ENCODE measurements at places on chromosomes 6 and 20. TPM values are rescaled to one million over a fixed set of nuclear protein-coding genes. Genes with fewer than 3 reads are reported as not detected.

RSPO3 gene
- 53.9 TPM for total RNA-seq

DNA sequence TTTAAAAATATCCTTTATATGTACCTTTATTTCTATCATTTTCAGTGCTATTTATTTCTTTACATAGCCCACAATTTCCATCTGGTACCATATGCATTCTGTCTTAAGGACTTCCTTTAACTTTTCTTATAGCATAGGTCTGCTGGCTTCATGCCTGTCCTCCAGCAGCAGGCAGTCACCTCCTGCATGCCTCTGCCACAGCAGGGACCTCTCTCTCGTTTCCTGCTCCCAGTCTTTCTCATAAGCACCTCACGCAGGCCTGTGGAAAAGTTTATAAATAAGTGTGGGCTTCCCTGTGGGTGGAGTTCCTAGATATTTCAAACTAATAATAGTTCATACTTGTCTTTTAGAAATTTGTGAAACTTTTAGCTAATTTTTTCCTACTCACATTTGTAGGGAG, 133.9 kb downstream of the KCNQ5 start:
- peaks cover 49% of the 10 kb centered on the region for H3K4me1 ChIP-seq
- no peak overlapping the region for H3K4me3 ChIP-seq
- peak overlapping the region; percentile 19 for H3K27ac ChIP-seq
- no peaks in the 10 kb centered on the region for H3K27me3 ChIP-seq
- no peaks in the 10 kb centered on the region for H3K36me3 ChIP-seq
- no peak for DNase-seq

PSMB8 gene
- 0.42 TPM for total RNA-seq

- H3K27ac ChIP-seq, result no peak overlapping the region
- no peak overlapping the region for H3K4me3 ChIP-seq
- DNase-seq, result no peak
- no peaks in the 10 kb centered on the region for H3K27me3 ChIP-seq
- no peaks in the 10 kb centered on the region for H3K36me3 ChIP-seq
These were observed 96.1 kb downstream of the FOXO3 start for GRCh38 chr6:108656836-108657235.

DNA sequence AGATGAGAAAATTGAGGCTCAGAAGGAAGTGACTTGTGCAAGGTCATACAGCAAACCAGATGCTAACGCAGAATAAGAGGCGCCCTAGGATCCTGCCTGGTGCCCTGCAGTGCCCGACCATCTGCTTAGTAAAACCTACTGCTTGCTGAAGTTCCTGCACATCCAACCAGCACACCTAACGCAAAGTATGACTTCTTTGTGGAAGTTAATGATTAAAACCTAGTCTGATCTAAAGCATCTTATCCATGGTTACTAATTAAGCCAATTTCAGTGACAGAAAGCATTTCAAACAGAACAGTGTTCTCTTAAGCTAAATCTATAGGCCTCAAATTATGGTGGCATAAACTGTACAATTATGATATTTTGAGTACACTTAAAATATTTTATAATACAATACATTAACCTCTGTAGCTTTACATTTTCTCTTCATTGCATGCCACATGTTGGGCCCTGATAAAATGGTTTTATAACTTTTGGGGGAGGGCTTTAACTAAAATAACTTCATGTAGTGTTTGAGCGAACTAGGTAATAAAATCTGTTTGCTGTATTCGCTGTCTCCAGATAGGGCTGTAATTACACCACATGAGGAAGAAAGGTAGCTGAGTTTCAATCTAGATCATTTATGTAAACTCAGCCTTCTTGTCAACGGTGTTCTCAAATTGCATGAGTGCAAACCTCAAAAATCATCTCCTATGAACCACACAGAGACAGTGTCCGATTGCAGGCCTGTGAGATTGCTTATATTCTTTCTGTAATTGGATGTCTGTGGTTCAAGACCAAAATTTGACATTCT, 37.5 kb upstream of the BEND3 start:
- no peaks in the 10 kb centered on the region for H3K36me3 ChIP-seq
- no peak for DNase-seq
- no peaks in the 10 kb centered on the region for H3K4me1 ChIP-seq
- no peak overlapping the region for H3K27ac ChIP-seq

GPLD1 gene
- total RNA-seq, result 1.1 TPM

GRCh38 chr20:10578607-10579006, 95.2 kb downstream of the JAG1 start:
- peaks cover 10% of the 10 kb centered on the region for H3K4me1 ChIP-seq
- no peaks in the 10 kb centered on the region for H3K27me3 ChIP-seq
- no peak overlapping the region for H3K27ac ChIP-seq
- H3K4me3 ChIP-seq, result no peak overlapping the region
- no peaks in the 10 kb centered on the region for H3K36me3 ChIP-seq
- DNase-seq, result no peak

DNA sequence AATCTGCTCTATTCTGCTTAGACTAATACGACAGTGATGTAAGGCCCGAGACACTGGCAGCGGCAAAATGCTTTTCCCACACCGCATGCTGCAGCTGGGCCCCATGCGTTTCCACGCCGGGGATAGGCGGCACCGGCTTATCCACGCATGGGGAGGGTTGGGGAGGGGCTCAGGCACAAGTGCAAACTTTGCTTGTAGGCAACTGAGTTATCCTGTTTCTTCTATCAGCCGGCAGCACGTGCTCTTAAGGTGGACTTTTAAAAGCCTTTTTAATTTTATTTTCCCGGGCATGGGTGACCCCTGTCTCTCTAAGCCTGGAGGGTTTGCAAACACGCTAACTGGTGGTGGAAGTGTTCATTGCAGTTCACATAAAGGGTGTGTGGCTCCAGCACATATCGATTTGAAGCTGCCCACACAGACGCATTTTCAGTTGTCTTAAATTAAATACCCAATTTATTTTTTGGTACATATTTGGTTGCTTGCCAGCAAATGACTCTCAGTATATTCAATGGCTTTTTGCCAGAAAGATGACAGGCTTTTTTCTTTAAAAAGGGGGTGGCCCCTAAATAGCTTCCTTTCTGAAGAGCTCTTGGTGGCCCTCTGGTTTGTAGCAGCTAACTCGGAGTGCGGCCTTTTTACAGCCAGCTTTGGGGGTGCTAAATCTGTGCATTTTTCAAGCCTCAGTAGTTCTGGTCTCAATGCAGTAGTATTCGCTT, 561.8 kb upstream of the AGPAT4 start:
- H3K27me3 ChIP-seq, result no peaks in the 10 kb centered on the region
- peak; percentile 3 for DNase-seq
- H3K36me3 ChIP-seq, result no peaks in the 10 kb centered on the region
- H3K4me1 ChIP-seq, result peaks cover 23% of the 10 kb centered on the region

- H3K4me1 ChIP-seq, result no peaks in the 10 kb centered on the region
- H3K36me3 ChIP-seq, result no peaks in the 10 kb centered on the region
- no peak within 1 kb of the TSS for H3K4me3 ChIP-seq
- no peak for DNase-seq
These were observed at the start of gene TREM2 for GRCh38 chr6:41162687-41163418. TREM2 (minus strand) TSS chr6:41163116; CDS start chr6:41163082, 34 bp downstream.

DNA sequence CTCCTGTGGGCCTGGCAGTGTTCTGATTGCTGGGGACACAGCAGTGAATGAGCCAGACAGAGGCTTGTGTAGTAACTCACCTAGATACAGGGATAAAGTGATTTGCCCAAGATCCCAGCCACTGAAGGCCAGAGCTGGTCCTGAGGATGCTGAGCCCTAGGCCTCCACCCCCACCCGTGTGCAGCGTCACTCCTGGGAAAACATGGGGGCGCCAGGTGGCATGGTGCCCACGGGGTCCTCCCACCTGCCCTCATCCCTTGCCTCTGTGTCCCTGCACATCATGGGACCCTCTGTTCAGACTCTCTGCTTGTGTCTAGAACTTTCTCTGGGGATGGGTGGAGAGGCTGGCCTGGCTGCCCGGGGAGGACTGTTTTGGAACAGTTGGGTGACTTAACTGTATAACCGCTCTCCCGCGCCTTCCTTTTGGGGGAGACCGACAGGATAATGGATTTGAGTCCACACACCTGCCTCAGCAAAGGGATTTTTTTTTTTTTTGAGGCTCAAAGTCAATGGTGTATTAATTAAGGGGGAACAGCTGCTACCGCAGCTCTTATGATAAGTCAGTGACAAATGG, 19.6 kb downstream of the LEMD2 start:
- no peak overlapping the region for H3K27ac ChIP-seq
- H3K4me1 ChIP-seq, result no peaks in the 10 kb centered on the region
- H3K4me3 ChIP-seq, result no peak overlapping the region

DNA sequence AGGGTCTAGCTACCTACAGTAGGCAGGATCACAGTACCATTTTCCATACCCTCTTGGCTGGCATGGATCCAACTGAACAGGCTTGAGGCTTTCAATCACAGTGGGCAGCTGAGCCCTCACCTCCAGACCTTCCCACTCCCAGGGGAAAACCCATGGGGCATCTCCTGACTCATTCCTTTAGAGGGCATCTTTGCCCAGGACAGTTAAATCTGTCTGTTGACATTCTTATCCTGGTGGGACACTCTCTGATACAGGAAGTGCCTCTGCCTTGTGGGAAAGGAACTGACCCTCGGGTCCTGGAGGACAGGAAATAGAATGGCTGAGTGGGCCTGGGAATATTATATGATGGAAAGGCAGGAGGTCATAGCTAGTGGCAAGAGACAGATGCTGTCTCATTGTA, 10.2 kb upstream of the EPB41L1 start:
- H3K36me3 ChIP-seq, result no peaks in the 10 kb centered on the region
- no peaks in the 10 kb centered on the region for H3K27me3 ChIP-seq
- no peak overlapping the region for H3K27ac ChIP-seq
- H3K4me3 ChIP-seq, result no peak overlapping the region

DNA sequence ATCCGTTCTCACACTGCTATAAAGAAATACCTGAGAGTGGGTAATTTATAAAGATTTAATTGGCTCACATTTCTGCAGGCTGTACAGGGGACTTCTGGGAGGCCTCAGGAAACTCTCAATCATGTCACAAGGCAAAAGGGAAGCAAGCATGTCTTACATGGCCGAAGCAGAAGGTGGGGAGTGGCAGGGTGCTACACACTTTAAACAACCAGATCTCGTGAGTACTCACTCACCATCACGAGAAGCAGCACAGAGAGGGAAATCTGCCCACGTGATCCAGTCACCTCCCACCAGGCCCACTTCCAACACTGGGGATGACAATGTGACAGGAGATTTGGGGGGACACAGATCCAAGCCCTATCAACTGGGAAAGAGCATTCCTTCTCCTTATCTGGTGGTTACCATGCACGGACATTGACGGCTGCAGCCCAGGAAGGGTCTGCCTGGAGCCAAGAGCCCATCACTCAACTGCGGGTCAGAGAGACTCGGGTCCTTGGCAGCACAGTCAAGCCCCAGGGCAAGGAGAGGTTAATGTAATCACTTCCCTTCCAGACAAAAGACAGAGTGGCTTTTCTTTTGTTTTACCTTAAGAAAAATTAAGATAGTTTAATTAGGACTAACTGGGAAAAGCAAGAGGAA, 112.3 kb upstream of the CST7 start:
- H3K4me1 ChIP-seq, result peaks cover 10% of the 10 kb centered on the region
- no peak overlapping the region for H3K27ac ChIP-seq
- no peak overlapping the region for H3K4me3 ChIP-seq
- H3K36me3 ChIP-seq, result no peaks in the 10 kb centered on the region

DNA sequence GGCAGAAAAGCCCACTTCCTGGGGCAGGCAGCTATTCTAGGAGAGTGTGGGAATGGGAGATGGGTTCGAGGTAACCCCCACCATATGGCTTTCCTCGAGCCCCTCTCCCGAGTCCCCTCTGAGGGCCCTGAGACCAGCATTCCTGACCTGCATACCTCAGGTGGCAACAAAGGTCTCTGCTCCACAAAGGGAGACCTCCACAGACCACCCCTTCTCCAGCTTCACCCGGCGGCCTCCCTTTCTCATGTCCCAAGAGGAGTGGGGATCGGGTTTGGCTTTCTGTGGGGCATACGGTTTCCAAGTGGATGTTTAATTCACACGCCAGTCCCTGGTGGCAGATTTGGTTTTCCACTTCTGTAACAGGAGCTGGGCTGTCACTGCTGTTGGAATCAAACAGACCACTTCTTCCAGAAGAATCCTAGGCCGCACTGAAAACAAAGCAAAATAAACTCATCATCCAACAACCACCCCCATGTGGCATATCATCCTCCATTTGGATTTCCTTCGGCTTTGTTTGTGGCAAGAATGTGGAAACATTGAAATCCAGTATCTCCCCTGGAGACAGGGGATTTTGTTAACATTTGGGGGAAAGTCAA, 83.2 kb downstream of the DLL1 start:
- H3K4me3 ChIP-seq, result no peak overlapping the region
- H3K27me3 ChIP-seq, result no peaks in the 10 kb centered on the region
- H3K4me1 ChIP-seq, result no peaks in the 10 kb centered on the region

- no peaks in the 10 kb centered on the region for H3K27me3 ChIP-seq
- no peak overlapping the region for H3K4me3 ChIP-seq
- H3K27ac ChIP-seq, result no peak overlapping the region
- no peaks in the 10 kb centered on the region for H3K36me3 ChIP-seq
- no peaks in the 10 kb centered on the region for H3K4me1 ChIP-seq
These were observed 20.2 kb upstream of the MDGA1 start for GRCh38 chr6:37717836-37718251.

ZSCAN16 gene
- 10.3 TPM for total RNA-seq

GRCh38 chr6:69398311-69398710, 398.5 kb downstream of the LMBRD1 start:
- no peak overlapping the region for H3K27ac ChIP-seq
- H3K4me1 ChIP-seq, result no peaks in the 10 kb centered on the region
- no peak overlapping the region for H3K4me3 ChIP-seq

GRCh38 chr6:75363304-75363703, 78.7 kb upstream of the TMEM30A start:
- DNase-seq, result no peak
- no peak overlapping the region for H3K4me3 ChIP-seq
- H3K27me3 ChIP-seq, result no peaks in the 10 kb centered on the region
- H3K36me3 ChIP-seq, result peaks cover 42% of the 10 kb centered on the region
- no peak overlapping the region for H3K27ac ChIP-seq
